Astrocyte (in vitro differentiated cells and primary cell): ENCODE measurements at places on chromosomes 11 and 22. TPM values are rescaled to one million over a fixed set of nuclear protein-coding genes. Genes with fewer than 3 reads are reported as not detected.

The PRDM11 gene
- 9.1 and 9.9 TPM in 2 replicates for total RNA-seq

GRCh38 chr11:100208207-100208606 is 478.9 kb upstream of the ARHGAP42 start:
- no peak for DNase-seq

The KRTAP5-7 gene
- total RNA-seq: not detected in 2 replicates

DNA sequence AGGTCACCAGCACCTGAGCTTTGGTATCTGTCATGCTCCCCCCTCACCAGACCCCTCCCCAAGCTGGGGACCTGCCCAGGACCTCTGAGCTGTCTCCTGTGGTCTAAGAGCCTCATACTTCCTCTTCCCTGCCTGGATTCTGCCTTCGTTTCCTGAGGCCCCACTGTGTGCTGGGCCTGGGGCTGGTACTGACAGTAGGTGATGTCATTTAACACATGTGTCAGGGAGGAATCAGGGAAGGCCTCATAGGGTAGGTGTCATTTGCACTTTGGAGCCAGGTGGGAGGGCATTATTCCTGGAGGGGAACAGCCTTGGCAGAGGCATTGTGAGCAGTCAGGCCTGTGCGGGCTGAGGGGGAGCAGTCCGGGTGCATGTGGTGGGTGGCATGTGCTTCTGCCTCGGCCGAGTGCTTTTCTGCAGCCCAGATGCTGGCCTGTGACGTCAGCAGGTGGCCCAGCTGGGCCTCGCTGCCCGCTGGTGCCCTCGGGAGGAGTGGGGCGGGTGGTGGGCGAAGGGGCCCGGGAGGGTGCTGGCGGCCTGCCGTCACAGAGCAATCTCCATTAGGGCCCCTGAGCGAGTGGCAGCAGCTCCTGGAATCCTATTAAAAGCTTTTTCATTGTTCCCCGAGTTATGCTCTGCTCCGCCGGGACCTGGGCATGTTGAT is 9.1 kb downstream of the FLRT1 start:
- DNase-seq: no peak

The ART1 gene
- total RNA-seq: not detected in 2 replicates

- DNase-seq: no peak
Measured at GRCh38 chr22:40409613-40410113, 39.3 kb downstream of the SGSM3 start.

The NOX4 gene
- total RNA-seq: 36.5 and 49.2 TPM in 2 replicates

DNA sequence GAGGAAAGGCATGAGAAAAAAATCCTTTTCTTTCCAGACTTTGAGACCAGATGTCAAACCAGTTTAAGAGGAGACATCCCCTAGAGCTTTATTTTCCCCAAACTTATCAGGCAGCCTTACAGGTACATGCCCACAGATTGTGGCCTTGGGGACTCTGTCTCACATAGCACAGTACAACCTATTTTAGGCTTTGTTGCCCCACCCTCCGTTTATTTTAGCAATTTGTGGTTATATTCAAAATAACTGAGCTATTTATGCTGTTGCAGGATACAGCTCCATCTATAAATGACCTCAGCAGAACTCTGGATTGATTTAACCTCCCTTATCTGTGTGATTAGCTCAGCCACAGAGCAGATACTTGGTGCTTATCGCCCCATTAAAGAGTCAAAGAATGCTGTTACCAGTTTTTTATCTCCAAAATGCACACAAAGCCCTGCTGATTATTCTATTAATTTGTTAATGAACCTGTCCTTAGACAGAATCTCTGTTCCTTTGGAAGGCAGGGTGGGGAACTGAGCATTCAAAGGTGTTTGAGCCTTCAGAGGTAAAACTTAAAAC is 525.2 kb downstream of the OPCML start:
- no peak for DNase-seq

The OR51I1 gene
- total RNA-seq: not detected in 2 replicates

DNA sequence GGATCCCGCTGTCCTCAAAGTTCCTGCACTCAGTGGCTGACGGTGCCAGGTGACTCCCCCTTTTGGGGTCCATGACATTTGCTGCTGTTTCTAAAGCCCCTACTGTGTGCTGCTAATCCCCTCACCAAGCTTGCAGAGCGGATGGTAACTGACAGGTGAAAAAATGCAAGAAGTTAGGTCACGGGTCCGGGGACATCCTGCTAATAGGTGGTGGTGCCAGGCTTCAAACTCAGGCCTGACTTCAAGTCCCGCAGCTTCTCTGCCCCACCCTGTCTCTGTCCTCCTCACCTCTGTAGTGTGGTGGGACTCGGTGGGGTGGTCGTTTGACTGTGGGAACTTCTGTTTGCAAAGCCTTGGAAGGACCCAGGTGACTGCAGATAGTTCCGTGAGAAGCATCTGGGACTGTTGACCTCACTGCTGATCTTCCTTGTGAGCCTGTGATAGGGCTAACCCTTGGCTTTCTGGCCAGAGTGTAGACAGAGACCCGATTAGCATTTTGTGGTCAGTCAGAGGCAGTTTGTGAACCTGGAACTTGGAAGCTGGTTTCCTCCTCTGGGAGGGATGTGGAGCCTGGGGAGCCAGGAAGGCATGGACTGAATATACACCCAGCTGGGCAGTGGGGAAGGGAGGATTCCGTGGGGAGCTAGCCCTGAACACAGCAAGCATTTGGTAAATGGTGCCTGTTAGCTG is 115.4 kb upstream of the OR4B1 start:
- DNase-seq: no peak

DNA sequence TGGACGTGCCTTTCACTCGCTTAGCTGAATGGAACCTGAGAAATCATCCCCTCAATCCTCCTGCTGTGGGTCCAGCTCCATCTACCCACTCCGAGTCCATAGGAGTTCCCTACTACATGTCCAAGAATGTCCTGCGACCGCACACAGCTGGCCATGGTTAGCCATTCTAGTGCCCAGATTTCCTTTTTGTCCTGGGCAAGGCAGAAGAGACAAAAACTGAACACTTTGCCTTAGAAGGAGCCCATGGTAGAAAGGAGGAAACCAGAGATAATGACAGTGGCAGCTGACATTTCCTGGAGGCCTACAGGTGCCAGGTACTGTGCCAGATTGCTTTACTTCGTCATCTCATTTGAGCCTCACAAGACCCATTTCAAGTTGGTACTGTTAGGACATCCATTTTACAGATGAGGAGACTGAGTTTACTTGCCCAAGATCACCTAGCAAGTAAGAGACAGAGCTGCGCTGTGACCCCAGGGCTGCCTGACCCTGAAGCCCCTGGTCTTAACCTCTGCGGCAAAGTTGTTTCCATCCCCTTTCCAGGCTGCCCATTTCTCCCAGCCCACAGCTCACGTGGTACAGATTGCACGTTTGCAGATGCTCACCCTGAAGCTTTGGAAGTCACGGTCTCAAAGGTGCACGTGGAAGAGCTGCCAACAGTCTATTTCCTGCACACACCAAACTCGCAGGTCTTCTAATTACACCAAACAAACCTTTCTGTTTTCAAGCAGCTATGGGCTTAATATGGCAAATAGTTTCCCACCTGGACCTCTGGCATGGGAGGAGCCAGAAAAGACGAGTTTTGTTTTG is 112.7 kb downstream of the ZBTB16 start:
- DNase-seq: no peak

DNA sequence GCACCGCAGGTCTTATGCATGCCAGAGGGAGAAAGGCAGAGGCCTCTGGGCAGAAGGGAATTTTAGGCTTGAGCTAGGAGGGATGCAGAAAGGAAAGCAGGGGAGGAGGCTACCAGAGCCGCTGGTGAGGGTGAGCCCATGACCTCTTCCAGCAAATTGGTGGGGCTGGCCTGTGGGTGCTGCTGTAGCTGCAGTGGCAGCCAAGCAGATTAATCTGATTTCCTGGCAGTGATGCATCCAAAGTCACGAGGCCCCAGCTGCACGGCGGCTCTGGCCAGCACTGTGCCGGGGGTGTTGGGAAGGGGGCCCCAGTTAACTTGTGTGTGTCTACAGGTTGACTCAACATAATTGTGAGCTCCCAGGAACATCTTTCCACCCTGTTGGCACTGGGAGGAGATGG is 41.4 kb upstream of the B3GAT1 start:
- no peak for DNase-seq

The THOC5 gene
- 85.0 and 92.5 TPM in 2 replicates for total RNA-seq

The KIRREL3 gene
- 0.79 and 0.91 TPM in 2 replicates for total RNA-seq

DNA sequence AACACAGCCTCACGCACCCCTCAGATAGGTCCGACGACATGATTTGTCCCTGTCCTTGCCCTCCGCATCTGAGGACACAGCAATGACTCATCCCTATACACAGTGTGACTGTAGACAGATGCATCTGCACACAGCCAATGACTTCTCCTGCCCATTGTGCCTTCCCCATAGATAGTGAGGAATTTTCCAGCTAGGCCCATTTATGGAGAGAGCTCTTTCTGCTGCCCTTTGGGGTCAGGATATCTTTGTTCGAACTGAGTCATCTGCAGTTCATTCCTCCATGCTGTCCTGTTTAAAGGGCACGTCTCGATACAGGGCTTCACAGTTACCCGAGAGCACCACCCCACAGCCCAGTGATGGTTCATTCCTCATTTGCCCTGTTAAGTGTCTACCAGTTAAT is 96.7 kb downstream of the LARGE1 start:
- DNase-seq: peak; percentile 47

DNA sequence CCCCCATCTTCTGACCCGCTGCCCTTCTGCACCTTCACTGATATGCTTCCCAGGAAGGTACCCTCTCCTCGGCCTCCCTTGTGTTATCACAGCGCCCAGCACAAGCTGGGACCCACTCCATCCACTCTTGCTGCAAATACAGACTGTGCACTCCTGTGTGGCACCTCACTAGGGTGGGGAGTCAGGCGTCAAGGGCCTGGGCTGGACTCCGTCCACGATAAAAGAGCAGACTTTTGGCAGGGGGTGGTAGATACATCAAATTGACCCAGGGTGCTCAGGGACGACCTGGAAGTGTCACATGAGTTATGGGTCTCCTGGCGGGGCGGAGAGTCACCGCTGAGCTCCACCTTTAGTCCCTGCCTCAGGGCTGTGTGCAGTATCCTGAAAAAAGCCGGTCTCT is 908 bp downstream of the TRPM5 start:
- DNase-seq: no peak

The RBMXL2 gene
- total RNA-seq: not detected in 2 replicates

- DNase-seq: no peak
Measured at GRCh38 chr11:61549662-61550568, 31.0 kb downstream of the SYT7 start.

DNA sequence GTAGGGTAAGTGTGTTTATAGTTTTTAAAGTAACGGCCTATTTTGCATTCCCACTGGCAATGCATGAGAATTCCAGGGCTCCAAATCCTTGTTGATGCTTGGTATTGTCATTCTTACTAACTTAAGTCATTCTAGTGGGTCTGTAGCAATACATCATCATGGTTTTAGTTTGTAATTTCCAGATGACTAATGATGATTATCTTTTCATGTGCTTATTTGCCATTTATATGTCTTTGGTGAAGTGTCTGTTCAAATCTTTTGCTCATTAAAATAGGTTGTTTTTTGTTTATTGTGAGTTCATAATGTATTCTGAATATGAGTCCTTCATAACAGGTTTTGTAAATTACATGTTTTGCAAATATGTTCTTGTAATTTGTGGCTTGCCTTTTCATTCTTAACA is 31.2 kb downstream of the MTMR3 start:
- DNase-seq: peak; percentile 88

- DNase-seq: no peak
Measured at GRCh38 chr22:40746428-40747220, 67.3 kb downstream of the MCHR1 start.

DNA sequence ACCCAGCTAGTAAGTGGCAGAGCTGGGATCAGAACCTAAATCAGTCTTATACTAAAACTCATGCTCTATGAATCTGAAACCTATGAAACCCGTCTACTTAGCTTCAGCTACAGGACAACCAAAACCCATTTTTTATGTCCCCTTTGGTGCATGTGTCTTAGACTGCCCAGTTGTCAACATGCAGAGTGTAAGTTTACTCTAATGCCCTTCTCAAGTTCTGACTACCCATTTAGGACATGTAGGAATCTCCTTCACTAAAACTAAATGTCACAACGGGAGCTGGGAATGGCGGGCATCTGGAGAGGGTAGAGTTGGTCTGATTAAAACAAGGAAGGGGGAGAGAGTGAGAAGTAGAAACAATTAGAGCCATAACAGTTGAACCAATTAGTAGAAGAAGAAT is 167.9 kb upstream of the UBASH3B start:
- DNase-seq: no peak

DNA sequence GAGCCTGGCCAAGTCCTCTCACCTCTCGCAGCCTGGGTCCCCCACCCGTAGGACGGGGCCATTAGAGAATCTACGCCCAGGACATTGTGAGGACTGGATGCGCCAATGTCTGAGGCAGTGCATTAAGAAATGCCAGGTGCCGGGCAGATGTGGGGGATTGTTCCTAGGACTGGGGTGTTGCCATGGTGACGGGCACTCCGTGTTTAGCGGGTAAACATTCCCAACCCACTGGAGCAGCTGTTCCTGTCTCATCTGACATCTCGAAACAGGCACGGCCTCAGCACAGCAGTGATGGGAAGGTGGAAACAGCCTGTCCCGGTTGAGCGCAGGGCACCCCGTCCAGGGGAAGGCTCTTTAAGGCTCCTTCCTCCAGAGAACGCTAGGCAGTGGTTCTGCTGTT is 99.6 kb upstream of the RTL6 start:
- DNase-seq: no peak

The CCDC116 gene
- 0.11 and 0.22 TPM in 2 replicates for total RNA-seq

GRCh38 chr11:662689-663274 is 25.7 kb downstream of the DRD4 start:
- peak; percentile 15 for DNase-seq

GRCh38 chr11:44731685-44732430 is 5.1 kb downstream of the TSPAN18 start:
- DNase-seq: no peak

- DNase-seq: no peak
Measured at GRCh38 chr11:65785319-65786007, 1.4 kb upstream of the OVOL1 start.

The MFRP gene
- not detected in 2 replicates for total RNA-seq

DNA sequence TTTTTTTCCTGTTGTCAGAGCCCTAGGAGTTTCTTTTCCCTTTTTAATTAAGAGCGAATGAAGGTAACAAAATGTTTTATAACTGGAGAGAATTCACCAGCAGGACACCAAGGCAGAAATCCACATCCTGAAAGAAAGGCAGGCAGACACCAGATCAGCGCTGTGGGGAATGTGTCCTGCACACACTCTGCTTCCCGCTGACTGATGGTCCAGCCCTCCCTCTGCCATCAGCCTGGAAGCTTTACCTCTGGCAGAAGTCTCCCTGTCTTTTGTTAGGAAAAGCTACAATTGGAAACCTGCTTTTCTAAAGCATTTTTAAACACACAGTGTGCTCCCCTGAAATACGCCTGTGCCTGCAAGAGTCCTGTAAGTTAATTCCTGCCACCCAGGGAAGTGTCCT is 638.5 kb downstream of the NTM start:
- DNase-seq: no peak

- no peak for DNase-seq
Measured at GRCh38 chr11:63672936-63673539, 1.9 kb upstream of the ATL3 start.

The CTSW gene
- not detected in 2 replicates for total RNA-seq
